AG04449 (cell line): ENCODE measurements at places on chromosomes 2 and 18.

GRCh38 chr2:217714287-217714751 lies 288.5 kb downstream of the TNS1 start:
- no peak for DNase-seq

DNA sequence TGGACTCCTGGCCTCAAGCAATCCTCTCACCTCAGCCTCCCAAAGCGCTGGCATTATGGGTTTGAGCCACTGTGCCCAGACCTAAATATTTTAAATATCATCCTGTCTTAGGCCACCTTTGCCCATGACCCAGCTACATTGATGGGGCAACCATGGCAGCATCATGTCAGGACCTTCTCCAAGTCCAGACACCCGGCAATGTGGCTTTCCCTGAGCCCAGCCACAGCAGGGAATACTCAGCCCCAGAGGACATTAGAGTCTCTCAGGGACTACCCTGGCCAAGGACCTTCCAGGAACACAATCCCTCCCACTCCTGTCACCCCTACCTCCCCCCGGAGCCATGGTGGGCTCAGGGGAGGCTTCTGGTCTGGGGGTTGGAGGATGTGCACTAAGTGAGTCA lies 72.8 kb downstream of the SMAD7 start:
- DNase-seq: no peak

GRCh38 chr2:3065928-3066327 lies 311.7 kb downstream of the EIPR1 start:
- DNase-seq: no peak

DNA sequence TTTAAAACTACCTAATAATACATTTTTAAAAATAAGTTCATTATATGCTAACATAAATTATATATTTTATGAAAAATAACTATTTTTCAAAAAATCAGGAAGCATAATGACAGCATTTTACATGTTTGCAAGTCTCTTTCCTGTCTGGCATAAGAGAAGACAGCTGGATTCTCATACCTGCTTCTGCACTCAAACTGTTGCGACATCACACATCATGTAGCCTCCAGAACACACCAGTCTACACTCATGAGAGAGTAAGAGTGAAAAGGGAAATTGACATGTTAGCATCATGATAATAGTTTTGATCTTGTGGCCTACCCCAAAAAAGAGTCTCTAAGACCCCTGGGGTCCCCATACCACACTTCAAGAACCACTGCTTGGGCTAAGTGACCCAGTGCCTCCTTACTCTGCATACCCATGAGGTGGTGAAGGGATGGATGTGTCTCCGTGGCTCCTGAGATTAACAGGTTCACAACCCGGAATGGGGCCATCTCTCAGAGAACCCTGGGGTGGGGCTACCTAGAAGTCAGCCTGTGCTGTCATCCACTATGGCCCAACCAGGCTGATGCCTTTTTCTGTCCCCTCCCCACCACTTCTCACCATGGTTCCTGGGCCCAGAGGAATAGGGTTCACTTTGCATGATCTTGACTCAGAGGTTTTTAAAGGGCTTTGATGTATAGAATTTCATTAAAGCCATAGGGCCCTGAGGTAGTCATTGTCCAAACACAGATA lies 102.6 kb upstream of the DAPL1 start:
- DNase-seq: no peak

GRCh38 chr2:64737547-64737946 lies 83.8 kb upstream of the SERTAD2 start:
- no peak for DNase-seq

DNA sequence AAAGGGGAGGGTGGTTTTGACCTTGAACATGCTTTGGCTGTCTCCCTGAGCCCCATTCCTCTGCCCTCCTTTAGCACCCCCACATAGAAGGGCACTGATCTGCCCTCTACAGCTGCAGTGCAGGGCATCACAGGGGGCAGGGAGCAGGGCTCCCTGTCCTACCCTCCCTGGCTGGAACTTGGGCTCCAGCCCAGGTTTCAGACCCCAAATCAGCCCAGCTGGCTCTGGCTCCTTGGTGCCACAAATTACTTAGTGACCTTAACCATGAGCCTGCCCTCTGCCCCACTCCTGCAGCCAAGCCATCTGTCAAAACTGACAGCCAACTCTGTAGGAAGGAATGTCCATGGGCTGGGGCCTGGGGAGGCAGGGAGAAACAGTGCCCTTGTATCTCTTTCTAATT lies 105.6 kb downstream of the MAPK4 start:
- no peak for DNase-seq

GRCh38 chr2:111972955-111973565 lies 74.7 kb downstream of the MERTK start:
- DNase-seq: no peak

- DNase-seq: no peak
These were observed 332.9 kb downstream of the TGIF1 start for GRCh38 chr18:3782901-3783300.

GRCh38 chr18:3972291-3972930 lies 482.7 kb downstream of the DLGAP1 start:
- no peak for DNase-seq
